Karpas-422 (cell line): ENCODE measurements at places on chromosomes 11 and 22. TPM values are rescaled to one million over a fixed set of nuclear protein-coding genes. Genes with fewer than 3 reads are reported as not detected.
A peak's percentile ranks its signal among the peaks of the same experiment; 100 is the strongest.

Gene TEX54
- 2.7 TPM in 1 of 2 replicates, not detected in the other for total RNA-seq

DNA sequence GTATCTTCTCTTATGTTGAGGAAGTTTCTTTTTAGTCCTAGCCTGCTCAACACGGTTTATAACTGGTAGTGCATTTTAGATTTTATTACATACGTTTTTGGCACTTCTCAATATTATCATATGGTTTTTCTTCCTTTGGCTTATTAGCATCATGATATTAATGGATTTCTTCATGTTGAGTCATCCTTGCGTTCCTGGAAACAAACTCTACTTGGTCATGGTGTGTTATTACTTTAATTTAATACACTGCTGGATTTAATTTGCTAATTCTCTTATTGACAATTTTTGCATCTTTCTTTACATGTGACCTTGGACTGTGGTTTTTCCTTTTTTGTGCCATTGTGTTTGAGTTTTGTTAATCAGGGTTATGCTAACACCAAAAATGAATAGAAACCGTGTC is 20.5 kb downstream of the IGF2 start:
- H3K4me3 ChIP-seq = no peak overlapping the region
- H3K4me1 ChIP-seq = no peaks in the 10 kb centered on the region
- no peak overlapping the region for H3K27ac ChIP-seq
- H3K36me3 ChIP-seq = no peaks in the 10 kb centered on the region
- DNase-seq = no peak

DNA sequence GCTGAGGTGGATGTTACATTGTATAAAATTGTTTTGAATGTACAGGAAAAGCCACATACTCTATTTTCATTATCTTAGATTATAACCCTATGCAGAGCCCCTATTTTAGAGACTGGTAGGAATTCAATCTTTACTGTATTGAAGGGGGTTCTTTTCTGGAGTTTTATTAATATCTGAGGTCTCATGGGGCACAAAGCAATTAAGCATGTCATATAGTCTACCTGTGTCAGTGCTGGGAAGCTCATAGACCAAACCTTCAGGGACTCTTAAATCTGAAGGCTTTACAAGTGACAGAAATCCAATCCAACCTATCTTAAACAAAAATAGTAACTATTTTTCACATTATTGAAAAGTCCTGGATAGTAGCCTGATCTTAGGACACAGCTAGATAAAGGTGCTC is 733.7 kb downstream of the NELL1 start:
- H3K27ac ChIP-seq = no peak overlapping the region
- no peak for DNase-seq
- no peaks in the 10 kb centered on the region for H3K27me3 ChIP-seq
- peaks cover 23% of the 10 kb centered on the region for H3K4me1 ChIP-seq

DNA sequence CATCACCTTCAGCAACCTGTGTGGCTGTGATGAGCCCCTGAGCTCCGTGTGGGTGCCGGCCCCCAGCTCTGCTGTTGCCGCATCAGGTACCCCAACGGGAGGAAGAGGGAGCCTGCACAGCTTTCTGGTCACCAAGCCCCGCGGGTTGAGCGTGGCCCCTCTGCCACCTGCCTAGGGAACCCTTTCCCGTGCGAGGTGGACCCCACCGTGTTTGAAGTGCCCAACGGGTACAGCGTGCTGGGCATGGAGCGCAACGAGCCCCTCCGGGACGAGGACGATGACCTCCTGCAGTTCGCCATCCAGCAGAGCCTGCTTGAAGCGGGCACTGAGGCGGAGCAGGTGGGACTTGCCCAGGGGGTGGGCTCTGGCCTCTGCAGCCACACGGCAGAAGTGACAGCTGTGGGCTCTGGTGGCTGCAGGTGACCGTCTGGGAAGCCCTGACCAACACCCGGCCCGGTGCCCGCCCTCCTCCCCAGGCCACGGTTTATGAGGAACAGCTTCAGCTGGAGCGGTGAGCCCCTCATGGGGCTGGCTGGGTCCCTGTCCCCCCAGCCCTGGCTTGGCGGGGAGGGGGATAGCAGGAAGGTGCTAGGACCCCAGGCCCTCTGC is 1.9 kb upstream of the SSH3 start:
- H3K4me1 ChIP-seq = no peaks in the 10 kb centered on the region
- H3K36me3 ChIP-seq = peaks cover 19% of the 10 kb centered on the region
- DNase-seq = no peak
- no peak overlapping the region for H3K4me3 ChIP-seq

- no peak overlapping the region for H3K27ac ChIP-seq
- H3K27me3 ChIP-seq = no peaks in the 10 kb centered on the region
- no peak overlapping the region for H3K4me3 ChIP-seq
- DNase-seq = no peak
- no peaks in the 10 kb centered on the region for H3K36me3 ChIP-seq
Measured at GRCh38 chr22:48581796-48582469, 1245.7 kb downstream of the BRD1 start.

GRCh38 chr11:102807921-102808320 is 10.0 kb upstream of the MMP1 start:
- no peak overlapping the region for H3K4me3 ChIP-seq
- no peaks in the 10 kb centered on the region for H3K36me3 ChIP-seq
- DNase-seq = peak; percentile 91
- no peak overlapping the region for H3K27ac ChIP-seq
- no peaks in the 10 kb centered on the region for H3K4me1 ChIP-seq

DNA sequence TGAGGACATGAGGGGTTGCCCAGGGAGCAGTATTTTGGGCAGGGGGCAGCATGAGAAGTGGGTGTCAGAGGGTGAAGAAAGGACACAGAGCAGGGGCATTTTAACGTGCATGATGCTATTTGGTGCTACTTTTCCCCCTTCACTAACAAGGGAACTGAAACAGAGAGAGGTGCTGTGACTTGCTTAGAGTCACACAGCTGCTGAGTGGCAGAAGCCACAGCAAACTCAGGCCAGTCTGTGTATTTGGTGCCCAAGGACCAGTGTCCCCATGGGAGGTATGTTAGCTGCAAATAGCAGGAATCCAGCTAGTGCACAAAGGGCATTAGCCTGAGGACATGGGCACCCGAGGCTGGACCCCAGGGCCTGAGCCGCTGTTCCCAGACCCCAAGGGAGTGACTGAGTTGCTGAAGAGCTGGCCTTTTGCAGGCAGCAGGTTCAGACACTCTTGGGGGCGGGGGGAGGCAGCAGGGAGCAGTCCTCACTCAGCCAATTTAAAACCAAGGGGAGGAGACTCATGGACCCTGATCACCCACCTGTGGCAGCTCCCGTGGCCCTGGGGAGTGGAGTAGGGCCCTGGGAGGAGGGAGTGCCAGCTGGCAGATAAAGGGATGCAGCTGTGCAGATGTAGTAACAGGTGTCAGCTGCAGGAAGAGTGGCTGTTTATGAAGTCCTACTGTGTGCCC is 14.6 kb downstream of the PARVG start:
- no peaks in the 10 kb centered on the region for H3K36me3 ChIP-seq
- no peaks in the 10 kb centered on the region for H3K27me3 ChIP-seq
- no peak for DNase-seq
- H3K27ac ChIP-seq = no peak overlapping the region
- no peak overlapping the region for H3K4me3 ChIP-seq

- no peaks in the 10 kb centered on the region for H3K27me3 ChIP-seq
- DNase-seq = no peak
- no peaks in the 10 kb centered on the region for H3K36me3 ChIP-seq
Measured at GRCh38 chr11:100354736-100355135, 332.4 kb upstream of the ARHGAP42 start.

- no peak overlapping the region for H3K4me3 ChIP-seq
- no peak overlapping the region for H3K27ac ChIP-seq
- no peaks in the 10 kb centered on the region for H3K27me3 ChIP-seq
- no peaks in the 10 kb centered on the region for H3K36me3 ChIP-seq
- no peak for DNase-seq
Measured at GRCh38 chr11:38304926-38305325, 1706.9 kb upstream of the RAG2 start.

DNA sequence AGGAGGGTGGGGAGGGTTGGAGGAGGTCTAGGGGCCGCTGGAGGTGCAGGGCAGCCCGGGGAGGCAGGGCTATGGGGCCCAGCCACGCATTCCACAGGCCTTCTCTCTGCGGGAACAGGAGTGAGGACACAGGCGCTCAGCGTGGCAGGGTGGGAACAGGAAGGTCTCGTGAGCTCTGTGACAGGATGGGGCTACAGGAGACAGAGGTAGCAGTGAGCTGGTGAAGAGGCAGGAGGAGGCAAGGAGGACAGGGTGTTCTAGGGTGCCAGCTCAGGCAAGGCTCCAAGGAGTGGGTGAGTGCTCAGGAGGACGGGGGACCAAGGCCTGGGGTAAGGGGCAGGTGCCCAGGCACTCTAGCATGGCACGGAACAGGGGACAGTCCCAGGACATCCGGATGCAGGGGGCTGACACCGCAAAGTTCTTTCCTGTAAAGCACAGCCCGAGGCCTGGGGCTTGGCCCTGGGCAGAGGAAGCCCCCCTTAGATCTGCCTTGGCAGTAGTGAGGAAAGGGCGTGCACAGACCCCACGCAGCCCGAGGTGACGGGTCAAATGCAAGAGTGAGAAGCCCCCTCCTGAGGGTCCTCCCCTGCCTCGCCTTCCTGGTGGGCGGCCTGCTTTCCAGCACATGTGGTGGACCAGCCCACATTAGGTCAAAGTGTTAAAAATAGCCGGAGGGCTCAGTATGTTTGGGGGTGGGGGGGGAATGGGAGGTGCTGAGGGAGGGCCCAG is 4.7 kb upstream of the NEAT1 start:
- peak; percentile 68 for DNase-seq
- peak overlapping the region; percentile 63 for H3K4me3 ChIP-seq
- H3K4me1 ChIP-seq = peaks cover 75% of the 10 kb centered on the region
- H3K27me3 ChIP-seq = no peaks in the 10 kb centered on the region
- H3K36me3 ChIP-seq = no peaks in the 10 kb centered on the region
